ENCODE measurements at places on chromosomes 6 and 20.

- DNase-seq, result no peak
These were observed 46.6 kb upstream of the TFAP2C start for GRCh38 chr20:56582542-56582941.

DNA sequence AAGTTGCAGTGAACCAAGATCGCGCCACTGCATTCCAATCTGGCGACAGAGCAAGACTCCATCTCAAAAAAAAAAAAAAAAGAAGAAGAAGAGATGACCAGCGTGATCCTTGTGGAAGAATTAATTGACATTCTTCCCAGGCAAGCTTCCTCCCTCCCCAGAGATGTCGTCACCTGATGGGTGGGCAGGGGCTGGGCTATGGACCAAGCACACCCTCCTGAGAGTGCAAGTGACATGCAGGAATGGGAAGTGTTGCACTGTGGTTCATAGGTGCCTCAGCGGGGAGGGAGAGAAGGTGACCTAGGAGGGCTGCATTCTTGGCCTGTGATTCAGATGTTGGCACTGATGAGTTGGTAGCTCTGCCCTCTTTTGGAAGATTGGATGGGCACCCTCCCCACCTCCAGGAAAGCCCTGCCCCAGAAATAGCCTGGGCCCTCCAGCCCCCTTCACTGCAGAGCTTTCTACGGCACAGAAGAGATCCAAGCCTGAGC lies 37.8 kb downstream of the TAF8 start:
- no peak for DNase-seq

- no peak for DNase-seq
These were observed 25.1 kb upstream of the KIAA0408 start for GRCh38 chr6:127484212-127484863.

DNA sequence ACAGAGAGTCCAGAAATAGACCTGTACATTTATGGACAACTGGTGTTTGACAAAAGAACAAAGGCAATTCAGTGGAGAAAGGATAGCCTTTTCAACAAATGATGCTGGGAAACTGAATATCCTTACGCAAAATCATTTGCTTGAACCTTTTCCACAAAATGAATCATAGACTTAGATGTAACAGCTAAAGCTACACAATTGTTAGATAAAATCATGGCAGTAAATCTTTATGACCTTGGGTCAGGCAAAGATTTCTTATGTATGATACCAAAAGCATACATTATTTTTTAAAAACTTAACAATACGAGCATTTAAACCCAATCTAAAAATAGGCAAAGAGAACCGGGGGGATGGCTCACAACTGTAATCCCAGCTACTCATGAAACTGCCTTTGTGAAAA lies 73.5 kb upstream of the DST start:
- DNase-seq, result no peak

DNA sequence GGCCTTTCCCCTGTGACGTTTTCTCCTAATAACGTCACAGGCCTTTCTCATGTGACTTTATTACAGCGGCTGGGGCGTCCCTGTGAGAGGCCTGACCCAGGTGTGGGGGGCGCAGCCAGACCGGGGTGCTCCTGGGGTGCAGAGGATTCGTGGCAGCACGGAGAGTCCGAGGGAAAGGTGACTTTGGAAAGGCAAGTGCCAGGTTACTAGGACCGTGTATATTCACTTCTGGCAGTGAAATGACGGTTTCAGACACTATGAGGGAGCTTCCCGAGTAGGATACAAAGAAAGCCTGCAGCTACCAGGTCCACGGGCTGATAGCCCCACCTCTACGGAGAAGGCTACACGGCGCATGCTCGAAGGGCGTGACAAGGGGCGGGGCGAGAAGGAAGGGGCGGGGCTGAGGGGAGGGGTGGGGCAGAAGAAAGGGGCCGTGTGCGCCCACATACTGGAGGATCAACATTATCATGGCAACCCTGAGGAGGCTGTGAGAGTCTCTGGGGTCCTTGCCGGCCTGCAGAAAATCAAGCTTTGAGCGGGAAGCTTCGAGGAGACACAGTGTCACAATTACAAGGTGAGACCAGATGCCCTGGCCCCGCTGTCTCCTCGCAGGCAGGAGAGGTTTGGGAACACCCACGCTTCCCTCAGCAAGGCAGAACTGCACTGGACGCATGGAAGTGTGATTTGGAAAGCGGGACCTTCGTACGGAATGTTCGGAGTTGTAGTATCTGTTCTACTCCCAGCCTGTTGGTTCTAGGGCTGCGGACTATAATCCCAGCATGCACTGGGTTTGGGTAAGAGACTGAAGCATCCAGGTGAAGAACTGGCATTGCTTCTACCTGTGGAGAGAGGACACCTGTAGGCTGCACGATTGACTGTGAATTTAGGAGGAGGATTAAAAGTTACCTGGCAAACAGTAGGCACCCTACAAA lies 54.4 kb upstream of the ZNF337 start:
- DNase-seq, result no peak

- DNase-seq, result no peak
These were observed 10.4 kb downstream of the MRPL14 start for GRCh38 chr6:44116641-44117382.

Measured in substantia nigra (tissue), 51 donors.